ENCODE measurements at places on chromosomes 13 and 19.

- no peak for DNase-seq
Observed at GRCh38 chr13:100827489-100828176, 153.0 kb upstream of the TMTC4 start.

DNA sequence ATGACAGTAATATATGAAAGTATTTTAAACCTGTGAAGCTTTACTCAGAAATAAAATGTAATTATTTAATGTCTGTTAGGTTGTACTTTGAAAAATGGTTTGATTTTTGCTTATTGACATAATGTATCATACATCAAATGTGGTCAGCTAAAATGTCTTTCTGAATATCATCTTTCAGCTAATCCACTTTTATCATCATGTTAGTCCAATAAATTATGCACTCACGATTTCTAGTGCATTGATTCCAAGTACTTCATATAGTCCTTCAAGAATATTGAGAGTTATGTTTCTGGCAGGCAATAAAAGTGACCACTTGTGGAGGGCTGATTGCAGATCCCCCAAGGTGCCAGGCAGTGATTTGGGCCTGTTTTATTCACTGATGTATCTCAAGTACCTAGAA is 1204.1 kb downstream of the OLFM4 start:
- no peak for DNase-seq

DNA sequence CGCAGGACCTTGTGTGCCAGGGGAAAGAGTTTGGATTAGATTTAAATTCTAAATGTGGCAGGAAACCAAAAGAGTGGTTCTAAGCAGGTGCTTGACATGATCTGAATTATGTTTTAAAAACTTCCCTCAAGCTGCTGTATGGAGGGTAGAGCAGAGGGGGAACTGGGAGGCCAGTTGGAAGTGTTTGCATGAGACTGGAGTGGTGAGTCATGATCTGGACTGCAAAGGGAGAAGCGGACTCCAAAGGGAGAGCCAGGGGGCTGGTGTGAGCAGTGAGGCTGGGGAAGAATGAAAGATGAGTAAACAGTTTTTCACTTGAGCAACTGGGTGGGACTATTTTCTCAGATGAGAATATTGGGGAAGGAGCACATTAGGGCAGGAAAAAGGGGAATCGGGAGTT is 206.1 kb downstream of the DNAJC15 start:
- no peak for DNase-seq

DNA sequence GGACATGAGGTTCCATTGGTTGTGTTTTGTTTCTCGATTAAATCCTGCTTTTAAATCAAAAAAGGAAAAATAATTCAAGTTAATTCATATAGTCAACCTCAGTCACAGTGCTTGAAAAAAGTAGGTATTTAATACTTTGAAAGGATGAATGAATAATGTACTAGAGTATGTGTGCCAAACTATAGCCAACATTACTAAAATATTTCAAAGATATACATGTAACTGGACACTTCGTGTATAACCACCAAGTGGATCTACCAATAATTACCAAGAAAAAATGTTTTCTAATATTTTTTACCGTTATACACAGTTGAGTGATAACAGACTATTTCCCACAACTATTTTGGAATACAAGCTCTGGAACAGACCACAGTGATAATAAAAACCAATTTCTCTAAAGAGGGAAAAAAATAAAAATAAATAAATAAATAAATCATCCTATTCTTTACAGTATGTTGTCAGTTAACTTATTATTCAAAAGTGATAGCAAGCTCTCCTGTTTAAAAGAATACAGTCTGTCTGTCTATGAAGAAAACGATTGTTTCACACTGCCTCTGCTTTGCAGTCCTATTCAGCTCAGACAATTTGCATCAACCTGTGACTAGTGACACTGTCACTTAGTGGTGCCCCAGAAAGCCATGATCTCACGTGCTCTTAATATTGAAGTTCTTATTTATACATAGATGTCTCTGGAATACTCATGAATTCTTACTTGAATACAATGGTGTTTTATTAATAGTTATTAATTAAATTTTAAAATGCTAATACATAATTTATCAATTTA is 58.2 kb downstream of the UBL3 start:
- DNase-seq, result no peak

GRCh38 chr13:50794226-50794625 is 49.3 kb downstream of the DLEU7 start:
- DNase-seq, result no peak

DNA sequence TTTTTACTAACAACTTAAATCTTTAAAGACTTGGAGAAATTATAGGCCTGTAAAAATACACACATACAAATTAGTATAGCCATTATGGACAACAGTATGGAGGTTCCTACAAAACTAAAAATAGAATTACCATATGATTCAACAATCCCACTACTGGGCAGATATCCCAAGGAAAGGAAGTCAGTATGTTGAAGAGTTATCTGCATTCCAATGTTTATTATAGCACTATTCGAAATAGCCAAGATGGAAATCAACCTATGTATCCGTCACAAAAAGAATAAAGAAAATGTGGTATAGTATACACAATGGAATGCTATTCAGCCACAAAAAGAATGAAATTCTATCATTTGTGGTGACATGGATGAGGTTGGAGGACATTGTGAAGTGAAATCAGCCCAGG is 37.2 kb downstream of the SLITRK1 start:
- no peak for DNase-seq

- DNase-seq, result no peak
Observed at GRCh38 chr13:113445791-113446487, 7.3 kb downstream of the ADPRHL1 start.

DNA sequence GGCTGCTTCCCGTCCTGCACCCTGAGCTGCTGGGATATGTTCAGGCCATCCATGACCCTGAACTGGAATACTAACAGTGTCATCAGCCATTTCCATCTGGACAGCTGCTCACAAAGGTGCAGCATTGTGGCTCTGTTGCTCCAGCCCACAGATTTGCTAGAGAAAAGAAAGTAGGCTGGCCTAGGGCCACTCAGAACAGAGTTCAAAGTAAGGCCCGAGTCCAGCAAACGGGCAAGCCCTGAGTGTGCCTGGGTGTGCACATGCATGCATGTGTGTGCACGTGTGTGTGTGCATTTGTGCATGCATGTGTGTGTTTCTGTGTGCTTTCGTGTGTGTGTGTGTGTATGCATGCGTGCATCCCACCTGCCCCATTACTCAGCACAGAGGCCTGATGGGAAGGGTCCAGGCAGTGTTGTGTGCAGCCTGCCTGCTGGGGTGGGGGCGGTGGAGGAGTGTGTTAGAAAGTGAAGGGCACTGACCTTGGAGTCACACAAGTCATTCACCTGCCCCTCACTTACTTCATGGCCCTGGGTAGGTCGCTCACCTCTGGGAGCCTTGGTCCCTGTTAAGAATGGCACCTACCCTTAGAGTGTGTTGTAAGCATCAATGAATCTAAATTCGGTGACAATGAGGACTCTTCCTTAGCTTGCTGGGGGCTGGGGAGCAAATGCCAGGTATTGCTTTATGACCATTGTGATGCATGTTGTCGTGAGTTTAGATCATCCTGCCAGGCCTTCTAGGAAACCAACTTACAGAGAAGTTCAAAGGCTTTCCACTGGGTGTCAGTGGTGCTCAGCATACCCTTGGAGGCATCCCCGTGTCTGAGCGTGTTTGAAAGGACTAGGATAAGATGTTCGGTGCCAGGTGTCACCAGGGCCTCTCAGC is 53.2 kb downstream of the GPR12 start:
- no peak for DNase-seq

DNA sequence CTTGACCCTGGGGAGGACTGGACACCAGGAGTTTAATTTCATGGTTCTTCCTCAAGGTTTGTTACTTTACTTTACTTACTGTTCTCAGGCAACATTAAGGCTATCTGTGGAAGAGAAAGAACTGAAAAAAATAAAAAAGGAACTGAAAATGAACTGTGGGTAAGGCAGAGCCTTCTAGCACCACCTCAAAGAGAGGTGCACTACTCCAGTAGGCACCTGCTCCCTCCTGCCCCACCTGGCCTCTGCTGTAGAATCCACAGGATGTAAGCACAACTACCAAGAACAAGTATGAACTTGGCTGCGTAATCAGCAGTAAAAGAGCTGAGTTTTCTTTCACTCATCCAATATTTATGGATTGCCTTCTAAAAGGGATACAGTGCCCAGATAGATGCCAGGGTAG is 12.2 kb downstream of the ZNF112 start:
- no peak for DNase-seq

- no peak for DNase-seq
Observed at GRCh38 chr13:42280537-42280936, 8.6 kb downstream of the AKAP11 start.

DNA sequence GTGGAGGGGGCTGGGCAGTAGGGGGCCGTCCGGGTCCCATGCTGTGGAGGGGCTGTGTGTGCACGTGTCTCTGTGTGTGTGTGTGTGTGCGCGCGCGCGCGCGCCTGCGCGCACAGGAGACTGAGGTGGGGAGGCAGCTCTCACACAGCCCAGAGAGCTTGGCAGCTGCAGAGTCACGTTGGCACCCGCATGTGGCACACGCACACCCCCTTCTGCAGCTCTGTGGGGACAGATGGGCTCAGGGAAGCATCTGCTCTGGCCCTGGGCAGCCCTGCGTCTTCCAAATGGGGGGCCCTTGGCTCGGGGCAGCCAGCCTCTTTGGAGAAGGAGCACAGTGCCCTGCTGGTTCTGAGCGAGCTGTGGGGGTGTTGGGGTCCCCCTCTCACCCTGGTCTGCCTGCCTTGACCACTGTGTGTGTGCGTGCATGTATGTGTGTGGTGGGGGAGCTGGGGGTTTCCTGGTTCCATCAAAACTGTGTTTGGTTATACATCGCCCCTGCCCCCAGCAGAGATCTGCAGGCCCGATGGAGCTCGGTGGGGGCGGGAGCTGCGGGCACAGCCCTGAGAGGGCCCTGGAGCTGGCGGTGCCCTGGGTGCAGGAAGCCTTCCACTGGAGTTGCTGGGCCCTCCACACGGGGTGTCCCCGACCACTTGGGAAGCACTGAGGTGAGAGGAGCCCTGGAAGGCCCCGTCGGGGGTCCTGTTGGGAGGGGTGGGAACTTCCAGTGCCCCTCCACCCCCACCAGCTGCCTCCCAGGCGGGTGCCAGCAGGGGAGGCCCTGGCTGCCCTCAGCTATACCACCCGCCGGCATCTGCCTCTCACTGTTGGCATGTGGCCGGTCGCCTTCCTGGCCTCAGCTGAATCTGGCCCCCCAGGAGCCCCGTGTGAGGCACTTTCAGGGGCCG is 67.1 kb downstream of the KDM4B start:
- no peak for DNase-seq

GRCh38 chr13:77510156-77510555 is 25.4 kb upstream of the SCEL start:
- DNase-seq, result no peak

GRCh38 chr19:55537741-55538111 is 793 bp upstream of the SBK2 start:
- DNase-seq, result no peak

GRCh38 chr13:105442040-105442439 is 1093.4 kb downstream of the EFNB2 start:
- DNase-seq, result no peak

DNA sequence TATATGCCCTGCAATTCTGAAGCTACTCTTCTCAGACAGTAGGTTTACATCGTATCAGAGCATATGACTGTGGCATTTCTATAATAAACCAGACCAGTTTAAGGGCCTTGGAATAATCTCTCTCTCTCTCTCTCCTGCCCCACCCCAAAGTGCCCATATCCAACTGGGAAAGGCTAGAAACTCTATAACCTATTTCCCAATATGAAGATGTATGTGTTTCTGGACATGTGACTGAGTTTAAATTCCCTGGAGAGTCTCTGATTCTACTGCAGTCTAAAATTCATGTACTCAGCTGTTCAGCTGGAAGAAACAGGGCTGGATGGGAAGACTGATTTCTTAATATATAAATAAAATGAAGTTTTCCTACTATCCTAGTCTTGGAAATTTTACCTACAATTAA is 91.9 kb upstream of the MBNL2 start:
- no peak for DNase-seq
